ENCODE measurements at places on chromosomes 5 and 9.

GRCh38 chr5:154871734-154872133 is 13.3 kb downstream of the CNOT8 start:
- DNase-seq: no peak

DNA sequence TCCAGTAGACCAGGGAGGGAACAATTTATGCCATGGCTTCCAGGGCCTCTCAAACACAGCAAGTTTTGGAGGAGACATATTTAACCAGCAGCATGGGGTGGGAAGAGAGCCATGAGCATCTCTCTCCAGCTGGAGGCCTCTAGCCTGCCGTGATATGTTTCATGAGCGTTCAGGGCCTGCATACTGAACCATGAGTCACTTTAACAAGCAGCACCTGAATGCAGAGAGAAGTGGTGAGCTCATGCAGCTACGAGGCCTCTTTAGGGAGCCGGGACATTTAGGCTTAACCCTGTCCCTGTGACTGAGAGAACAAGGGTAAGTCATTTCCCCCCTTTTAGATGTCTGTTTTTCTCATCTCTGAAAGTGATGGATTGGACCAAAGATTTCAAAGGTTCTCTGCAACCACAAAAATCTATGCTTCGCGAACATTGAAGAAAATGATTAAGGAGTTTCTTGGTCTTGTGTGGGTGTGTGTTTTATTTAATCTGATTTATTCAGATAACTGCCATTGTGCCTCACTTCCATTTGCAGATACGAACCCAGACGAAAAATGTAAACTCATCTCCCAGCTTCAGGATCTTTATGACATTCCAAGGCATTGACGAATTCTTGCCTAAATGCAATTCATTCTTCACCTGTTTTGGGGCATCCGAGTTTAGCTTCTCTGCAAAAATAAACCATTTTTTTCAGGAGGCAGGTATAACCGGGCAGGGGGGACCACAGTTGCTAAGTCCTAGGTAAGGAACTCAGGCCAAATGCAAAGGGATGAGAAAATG is 157.0 kb downstream of the GABBR2 start:
- DNase-seq: peak; percentile 39

- no peak for DNase-seq
These were observed 21.2 kb downstream of the COL15A1 start for GRCh38 chr9:98964911-98965336.

DNA sequence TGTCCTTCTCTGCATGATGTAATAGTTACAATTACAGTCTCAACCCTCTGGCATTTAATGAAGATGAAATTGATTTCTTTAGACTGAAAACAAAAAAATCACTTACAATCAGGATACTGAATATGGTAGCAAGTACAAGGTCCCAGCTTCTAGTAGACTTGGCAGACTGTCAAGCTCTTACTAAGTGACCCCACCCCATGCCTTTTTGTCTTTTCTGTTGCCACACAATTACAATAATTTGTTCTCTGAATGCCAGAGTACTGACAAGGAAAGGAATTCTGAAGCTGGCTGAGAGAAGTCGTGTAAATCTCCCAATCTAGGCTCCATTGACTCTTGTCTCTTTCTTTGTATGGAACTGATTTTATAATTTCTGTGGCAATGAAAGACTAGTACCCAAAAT is 154.2 kb downstream of the TMC1 start:
- peak; percentile 41 for DNase-seq

- DNase-seq: no peak
These were observed 880.1 kb upstream of the SEMA6A start for GRCh38 chr5:117454716-117455212.

DNA sequence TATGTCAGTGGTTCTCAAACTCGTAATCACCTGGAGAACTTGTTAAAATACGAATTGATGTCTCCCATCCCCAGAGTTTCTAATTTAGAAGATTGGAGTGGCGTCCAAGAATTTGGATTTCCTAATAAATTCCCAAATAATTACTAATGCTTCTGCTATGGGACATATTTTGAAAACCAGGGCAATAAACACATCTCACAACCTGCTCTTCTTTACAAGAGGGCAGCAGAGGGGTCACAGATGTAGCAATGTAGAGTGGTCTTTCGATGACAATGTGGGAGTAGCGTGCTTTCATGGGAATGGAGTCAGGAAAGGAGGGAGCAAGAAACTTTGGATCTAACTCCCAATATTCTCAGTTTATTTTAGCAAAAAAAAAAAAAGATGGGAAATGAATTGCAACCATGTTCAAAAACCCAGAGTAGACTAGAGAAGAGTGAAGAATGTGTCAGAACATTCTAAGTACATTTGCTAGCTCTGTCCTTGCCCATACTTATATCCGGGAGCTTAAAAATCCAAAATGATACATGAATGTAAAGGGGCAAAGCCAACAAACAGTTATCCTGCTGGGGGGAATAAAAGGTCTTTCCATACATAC is 33.8 kb upstream of the ALDH1A1 start:
- DNase-seq: no peak

DNA sequence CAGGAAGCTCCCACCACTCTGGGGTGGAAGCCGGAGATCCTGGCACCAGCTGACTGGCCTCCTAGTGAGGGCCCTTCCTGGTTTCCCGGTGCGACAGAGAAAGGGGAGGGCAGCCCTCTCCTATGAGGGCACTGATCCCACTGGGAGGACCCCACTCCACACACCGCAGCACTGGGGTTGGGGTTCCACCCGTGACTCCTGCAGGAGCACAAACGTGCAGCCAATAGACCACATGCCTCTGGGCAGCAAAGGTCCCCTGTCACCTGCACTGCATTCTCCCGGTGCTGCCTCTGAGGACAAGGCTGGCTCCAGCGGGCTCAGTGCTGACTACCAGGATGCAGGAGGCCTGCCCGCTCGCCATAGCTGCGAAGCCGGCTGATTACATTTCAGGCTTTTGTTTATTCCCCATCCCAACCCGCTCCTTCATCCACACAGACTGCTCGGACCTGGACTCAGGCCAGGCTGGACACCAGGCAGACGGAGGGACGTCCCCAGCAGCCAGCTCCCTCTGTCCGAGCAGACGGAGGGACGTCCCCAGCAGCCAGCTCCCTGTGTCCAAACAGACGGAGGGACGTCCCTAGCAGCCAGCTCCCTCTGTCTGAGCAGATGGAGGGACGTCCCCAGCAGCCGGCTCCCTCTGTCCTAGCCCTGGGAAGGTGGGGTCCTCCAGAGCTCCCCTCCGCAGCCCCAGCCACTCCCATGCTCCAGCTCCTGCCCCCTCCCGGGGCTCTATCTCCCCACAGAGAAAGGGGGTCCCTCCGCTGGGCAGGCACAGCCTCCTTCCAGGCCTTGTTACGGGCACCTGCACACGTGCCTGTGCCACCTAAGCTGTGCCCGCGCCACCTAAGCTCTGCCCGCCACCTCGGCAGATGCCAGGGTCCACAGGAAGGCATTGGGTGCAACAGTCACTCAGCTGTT is 8.8 kb upstream of the CEP72 start:
- DNase-seq: no peak

- DNase-seq: no peak
These were observed 1888.9 kb upstream of the CDH6 start for GRCh38 chr5:29304545-29304944.

DNA sequence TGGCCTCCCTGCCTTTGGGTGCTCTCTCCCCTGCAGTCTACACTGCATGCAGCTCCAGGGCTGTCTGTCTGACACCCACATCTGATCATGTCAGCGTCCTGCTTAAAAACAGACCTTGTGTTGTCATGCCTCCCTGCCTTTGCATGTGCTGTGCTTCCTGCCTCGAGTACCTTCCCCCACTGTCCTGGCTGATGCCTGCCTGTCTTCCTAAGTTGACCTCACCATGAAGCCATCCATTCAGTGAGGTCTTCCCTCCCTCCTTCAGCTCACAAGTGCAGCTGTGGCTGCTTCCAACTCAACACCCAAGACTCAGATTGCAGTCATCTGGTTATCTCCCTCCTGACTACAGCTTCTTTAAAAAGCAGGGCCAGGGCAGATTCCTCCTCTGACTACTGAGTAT is 5.5 kb downstream of the ANGPTL2 start:
- no peak for DNase-seq

DNA sequence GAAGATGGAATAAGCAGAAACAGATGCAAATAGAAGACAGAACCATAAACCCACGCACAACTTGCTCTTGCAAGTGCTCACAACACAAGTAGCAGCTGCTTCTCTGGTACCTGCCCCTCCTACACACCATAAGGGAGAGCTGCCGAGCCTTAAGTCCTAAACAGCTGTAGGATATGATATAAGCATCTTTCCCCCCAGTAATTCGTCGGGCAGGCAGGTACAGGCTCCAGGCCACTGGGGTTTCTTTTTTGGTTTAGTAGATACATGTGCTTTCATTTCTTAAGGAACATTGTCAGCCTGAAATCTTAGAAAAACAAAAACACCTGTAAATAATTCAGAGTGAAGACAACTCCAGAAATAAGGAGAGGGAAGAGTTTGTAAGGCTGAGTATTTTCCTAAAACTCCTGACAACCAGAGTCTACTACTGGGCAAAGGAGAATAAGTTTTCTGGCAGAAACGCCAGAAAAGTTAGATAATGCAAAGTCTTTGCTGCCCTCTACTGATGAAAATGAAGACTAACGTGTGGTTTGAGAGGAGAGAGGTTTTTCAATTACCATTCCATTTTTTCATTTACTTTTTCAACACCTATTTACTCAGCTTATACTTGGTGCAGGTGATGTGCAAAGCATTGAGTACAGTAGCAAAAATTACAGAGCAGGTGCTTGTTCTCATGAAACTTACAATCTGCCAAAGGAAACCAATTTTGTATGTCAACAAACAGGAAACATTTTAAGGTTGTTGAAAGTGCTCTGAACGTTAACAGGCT is 20.1 kb upstream of the TCERG1 start:
- DNase-seq: no peak

GRCh38 chr9:113894166-113894565 is 18.1 kb downstream of the ZNF618 start:
- DNase-seq: no peak

GRCh38 chr5:38167562-38167996 is 90.8 kb upstream of the EGFLAM start:
- DNase-seq: no peak

DNA sequence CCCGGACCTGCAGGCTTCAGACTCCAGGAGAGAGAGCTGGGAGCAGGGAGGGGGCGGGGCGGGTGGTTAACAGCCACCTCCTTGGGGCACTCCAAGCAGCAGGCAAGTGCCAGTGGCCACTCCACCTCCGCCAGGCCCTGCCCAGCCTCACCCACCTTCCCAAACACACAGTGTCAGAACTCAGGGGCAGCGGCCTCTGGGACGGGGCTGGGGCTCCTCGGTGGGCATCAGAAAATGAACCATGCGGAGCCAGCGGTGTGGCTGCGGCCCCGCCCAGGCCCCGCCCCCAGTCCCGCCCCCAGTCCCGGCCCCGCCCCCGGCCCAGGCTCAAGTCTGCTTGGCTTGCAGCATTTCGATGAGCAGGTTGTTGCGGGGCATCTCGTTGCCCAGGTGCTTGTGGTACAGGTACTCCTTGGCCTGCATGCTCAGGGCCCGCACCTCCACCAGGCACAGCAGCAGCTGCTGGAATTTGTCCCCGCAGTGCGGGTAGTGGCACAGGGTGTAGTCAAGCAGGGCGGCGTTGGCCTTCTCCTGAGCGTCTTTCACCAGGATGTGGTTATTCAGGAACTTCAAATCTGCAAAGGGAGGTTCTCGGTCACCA is 24.7 kb downstream of the NR5A1 start:
- DNase-seq: no peak

DNA sequence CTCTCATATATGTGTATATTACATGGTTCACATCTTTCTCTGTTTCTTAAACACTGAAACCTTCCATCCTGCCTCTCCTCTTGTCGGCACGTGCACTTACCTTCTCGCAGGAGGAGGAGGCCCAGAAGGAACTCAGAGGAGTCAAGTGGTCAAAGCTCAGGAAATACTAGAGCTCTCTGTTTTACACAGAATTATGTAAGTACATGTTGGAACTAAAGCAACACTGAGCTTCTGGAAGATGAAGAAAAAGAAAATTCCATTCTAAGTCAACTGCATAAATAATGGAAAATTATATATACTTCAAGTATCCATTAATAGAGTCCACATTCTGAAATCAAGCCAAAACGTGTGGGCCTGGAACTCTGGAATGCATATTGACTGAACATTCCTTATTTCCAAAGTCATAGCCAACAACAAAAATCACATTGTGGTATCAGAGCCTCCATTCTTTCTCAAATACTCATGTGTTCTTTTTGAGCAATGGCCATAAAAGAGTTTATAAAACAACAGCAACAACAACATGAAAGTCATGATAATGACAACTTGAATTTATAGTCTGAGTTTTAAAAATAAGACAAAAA is 121.5 kb upstream of the RAI14 start:
- DNase-seq: peak; percentile 87

DNA sequence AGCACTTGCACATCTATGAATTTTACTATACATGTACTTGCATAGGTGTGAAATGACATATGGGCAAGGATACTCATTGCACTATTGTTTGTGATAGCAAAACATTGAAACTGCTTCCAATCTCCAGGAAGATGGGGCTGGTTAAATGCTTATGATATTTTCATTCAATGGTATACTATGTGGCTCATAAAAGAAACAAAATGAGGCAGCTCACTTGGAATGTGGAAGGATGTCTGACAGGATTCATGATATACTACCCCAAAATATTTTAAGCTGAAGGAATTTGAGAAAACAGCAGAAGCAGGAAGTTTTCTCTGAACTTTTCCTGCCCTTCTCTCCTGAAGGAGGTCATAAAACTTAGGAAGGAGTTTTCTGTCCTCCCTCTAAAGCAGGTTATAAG is 99.6 kb upstream of the CAST start:
- no peak for DNase-seq

All from AG09309 (cell line).